ENCODE measurements at places on chromosomes 3 and 15. TPM values are rescaled to one million over a fixed set of nuclear protein-coding genes. Genes with fewer than 3 reads are reported as not detected.

The MGA gene
- polyA plus RNA-seq: 17.7 TPM

The ALPK3 gene
- 0.23 TPM for polyA plus RNA-seq

The KLF15 gene
- polyA plus RNA-seq: not detected

The TM4SF4 gene
- polyA plus RNA-seq: not detected

The GOLGA6A gene
- not detected for polyA plus RNA-seq

The GCSAM gene
- 84.9 TPM for polyA plus RNA-seq

DNA sequence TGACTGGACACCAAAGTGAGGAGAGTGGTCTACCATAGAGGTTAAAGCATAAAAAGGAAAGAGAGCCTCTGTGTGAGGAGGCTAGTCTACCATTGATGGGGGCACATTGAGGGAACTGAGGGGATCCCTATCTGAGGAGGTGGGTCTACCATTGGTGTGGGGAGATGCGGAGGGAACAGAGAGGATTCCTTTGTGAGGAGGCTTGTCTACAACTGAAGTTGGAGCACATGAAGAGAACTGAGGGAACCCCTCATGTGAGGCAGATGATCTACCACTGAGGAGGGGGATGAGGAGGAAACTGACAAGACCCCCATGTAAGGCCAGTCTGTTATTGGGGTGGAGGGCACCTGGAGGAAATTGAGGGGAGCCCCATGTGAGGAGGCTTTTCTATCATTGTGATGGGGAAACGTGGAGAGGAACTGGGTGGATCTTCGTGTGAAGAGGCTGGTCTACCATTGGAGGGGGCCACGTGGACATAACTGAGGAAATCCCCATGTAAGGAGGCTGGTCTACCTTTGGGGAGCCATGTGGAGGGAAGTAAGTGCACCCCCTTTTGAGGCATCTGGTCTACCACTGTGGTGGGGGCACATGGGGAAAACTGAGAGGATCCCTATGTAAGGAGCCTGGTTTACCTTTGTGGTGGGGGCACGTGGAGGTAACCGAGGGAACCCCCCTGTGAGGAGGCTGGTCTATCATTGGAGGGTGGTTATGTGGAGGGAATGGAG, 160.1 kb downstream of the FBLN2 start:
- no peak for DNase-seq

DNA sequence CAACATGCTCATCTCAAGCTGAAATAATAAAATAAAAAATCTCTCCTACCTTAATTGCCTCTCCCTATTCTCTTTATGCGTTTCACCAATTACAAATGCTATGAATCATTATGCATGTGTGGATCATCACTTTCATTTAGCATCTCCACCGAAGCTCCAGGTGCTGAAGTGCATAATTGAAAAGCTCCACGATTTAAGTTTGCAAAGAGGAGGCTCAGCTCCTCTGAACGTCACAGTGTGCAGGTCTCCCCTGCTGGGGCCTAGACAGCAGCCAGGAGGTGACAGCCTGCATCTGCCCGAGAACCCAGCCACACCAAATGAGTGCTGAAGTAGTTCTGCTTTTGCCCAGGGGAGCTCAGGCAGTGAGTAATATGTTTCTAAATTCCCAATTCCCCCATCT, 60.5 kb upstream of the GLCE start:
- DNase-seq: no peak

- DNase-seq: no peak
Observed at GRCh38 chr3:185207931-185208746, 45.7 kb downstream of the EHHADH start.

- DNase-seq: no peak
Observed at GRCh38 chr15:51366920-51367319, 25.5 kb downstream of the GLDN start.

GRCh38 chr15:85906640-85907039, 111.9 kb upstream of the KLHL25 start:
- no peak for DNase-seq

GRCh38 chr3:50653937-50654595, 20.7 kb upstream of the DOCK3 start:
- no peak for DNase-seq

DNA sequence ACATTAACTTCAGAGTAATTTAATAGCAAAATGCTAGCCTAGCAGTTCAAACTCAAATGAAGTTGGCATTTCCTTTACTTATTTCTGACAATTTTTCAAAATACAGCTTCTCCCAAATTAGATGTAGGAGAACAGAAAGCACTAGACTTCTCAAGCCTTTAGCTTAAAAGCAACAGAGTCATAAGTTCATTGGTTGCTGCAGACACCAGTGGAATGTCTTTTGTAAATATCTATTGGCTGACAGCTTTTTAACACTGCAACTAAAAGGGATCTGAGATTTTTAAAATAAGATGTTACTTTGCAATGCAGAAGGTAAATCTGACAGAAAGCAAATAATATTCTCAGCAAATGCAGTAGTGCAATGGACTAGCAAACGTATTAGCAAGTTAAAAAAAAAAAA, 259.3 kb downstream of the TBL1XR1 start:
- no peak for DNase-seq

DNA sequence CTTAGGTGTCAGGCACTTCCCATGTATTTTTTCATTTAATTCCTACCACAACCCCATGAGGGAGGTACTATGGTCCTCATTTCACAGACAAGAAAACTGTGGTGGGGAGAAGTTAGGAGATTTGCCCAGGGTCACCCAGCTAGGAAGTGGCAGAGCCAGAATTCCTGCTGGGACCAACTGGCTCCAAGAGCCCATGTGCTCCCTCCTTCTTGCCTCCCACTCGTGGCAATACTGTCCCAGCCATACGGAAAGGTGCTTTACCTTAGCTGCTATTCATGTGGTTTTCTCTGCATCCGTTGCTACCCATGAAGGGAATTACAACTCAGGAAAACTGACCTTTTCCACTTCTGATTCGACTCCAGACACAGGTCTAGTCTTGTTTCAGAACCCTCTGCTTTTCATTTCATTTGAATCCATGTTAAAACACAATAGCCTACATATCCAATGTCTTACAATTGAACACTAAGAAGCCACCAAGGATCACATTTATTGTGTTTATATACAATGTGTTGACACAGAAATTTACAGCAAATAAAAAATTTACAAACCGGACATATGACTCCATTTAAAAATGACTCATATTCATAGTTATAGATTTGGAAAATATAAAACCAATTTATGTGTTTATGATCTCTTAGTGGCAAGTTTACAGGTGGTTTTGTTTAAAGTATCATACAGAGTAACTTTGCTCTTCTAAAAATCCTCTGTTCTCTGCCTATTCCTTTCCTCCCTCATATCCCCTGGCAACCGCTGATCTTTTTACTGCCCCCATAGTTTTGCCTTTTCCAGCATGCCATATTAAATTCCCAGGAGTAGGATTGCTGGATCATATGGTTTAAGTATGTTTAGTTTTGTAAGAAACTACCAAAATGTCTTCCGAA, 58.8 kb downstream of the BTD start:
- DNase-seq: no peak

DNA sequence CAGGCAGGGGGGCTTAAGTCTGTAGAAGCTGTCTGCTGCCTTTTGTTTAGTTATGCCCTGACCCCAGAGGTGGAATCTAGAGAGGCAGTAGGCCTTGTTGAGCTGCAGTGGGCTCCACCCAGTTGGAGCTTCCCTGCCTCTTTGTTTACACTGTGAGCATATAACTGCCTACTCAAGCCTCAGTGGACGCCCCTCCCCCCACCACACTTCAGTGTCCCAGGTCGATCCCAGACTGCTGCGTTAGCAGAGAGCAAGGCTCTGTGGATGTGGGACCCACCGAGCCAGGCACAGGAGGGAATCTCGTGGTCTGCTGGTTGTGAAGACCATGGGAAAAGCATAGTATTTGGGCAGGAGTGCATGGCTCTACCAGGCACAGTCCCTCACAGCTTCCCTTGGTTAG, 446.8 kb upstream of the RARB start:
- DNase-seq: no peak

DNA sequence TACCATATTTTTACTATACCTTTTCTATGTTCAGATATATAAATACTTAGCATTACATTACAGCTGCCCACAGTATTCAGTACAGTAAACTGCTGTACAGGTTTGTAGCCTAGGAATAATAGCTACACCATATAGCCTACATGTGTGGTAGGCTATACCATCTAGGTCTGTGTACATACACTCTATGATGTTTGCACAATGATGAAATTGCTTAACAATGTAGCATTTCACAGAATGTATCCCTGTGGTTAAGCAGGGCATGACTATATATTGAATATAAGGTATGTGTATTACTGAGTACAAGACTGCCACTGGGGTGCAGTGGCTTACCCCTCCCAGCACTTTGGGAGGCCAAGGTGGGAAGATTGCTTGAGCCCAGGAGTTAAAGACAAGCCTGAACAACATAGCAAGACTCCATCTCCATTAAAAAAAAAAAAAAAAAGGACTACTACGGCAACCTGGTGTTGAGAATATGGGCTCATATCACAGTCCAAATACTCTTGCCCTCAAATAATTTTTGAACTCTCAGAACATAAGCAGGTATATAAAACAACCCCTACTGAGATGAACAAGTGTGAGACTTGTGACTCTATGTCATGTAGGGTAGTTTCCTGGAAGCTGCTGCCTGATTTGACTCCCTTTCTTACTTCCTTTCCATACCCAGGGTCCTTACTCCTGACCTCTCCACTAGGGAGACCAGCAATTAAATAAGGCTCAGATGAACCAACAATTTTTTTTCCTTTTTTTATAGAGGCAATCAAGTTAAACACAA, 4.8 kb downstream of the PPP1R14D start:
- no peak for DNase-seq

DNA sequence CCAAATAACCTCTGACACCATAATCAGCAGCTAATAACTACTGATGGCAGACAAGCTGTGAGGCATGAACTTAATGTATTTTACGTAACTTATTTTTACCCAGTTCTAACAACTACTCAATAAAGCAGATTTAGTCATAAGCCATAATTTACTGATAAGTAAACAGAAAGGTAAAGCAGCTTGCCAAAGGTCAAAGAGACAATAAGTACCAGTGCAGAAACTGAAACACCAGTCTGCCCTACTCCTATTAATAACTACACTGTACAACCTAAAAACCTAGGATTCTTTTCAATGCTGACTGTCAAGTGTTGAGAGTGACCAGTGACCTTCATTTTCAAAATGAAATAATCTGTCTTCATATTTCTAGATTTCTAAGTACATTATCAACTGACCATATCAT, 152.2 kb downstream of the NR2E3 start:
- DNase-seq: no peak

- DNase-seq: no peak
Observed at GRCh38 chr3:115859002-115859807, 235.9 kb downstream of the GAP43 start.

DNA sequence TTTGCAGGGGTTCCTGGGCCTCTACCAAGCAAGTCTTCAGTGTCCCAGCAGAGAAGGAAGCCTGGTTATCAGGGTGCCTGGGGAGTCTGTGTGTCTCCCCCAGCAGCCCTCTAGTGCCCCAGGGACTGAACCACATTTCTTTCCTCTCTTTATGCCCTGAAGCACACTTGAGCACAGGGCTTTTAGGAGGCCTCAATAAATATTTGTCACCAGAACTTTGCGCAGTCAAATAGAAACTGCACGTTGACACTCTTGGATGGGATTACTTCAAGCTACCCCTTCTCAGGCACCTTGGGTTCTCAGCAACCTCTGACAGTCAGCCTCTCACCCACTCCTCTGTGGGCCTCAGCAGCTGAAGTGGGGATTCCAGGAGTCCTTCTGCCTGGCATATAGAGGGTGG, 226.6 kb upstream of the HES1 start:
- DNase-seq: no peak

DNA sequence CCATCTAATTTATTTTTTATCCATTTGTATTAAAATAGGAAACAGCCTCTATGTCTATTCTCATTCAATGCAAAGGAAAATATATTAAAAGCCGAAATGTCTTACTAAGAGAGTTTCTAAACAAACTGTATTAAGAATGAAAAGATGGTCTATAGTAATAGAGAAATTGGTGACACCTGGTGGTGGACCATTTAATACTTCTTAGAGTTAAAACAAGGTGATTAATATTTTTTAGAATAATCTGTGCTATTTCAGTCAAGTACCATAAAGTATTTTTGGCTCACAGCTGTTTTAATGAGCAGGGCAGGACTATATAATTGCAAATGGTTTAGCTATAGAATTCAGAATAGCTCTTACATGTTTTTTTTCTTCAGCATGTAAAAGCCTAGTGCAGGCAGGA, 55.7 kb downstream of the SYNPR start:
- DNase-seq: no peak

- no peak for DNase-seq
Observed at GRCh38 chr3:173739726-173740125, 342.2 kb downstream of the NLGN1 start.

GRCh38 chr3:27325419-27325818, 43.8 kb downstream of the NEK10 start:
- DNase-seq: no peak

- DNase-seq: no peak
Observed at GRCh38 chr3:12188328-12188648, 29.6 kb upstream of the TIMP4 start.

- no peak for DNase-seq
Observed at GRCh38 chr15:89291934-89292438, 42.6 kb downstream of the POLG start.

Measured in naive B cell (primary cell).